GM06990 (cell line): ENCODE measurements at places on chromosomes 6 and 20.

DNA sequence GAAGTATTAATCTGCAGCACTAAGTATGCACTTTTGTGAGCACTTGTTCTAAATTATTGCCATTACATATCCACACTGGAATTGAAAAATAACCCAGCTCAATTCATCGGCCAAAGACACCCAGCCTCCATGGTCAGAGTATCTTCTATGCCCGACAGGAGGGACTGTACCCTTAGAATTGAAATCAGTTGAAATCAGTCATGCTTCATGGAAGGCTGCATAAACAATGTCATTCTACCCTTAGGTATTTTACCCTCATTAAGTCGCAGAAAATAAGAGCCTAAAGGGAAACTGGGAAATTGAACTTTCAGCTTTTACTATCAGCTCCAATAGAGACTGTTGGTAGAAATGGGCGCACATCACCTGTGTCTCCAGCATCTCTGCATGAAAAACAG lies 2.9 kb upstream of the RAMACL start:
- DNase-seq, result no peak

GRCh38 chr20:25041813-25042530 lies 16.0 kb downstream of the ACSS1 start:
- no peak for DNase-seq

DNA sequence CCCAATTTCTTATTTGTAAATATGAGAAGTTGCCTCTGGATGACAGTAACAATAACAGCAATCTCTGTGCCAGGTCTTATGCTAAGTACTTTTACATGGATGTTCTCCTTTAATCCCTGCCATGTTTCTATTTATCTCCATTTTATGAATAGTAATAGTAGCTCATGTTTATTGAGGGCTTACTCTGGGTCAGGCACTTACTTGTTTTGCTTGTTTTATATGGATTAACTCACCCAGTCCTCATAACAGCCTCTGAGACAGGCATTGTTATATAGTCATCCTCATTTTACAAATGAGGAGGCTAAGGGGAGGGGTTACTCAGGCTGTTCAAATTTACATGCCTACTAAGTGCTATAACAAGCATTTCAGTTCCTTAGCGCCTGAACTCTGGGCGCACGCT lies 64.3 kb downstream of the ARID1B start:
- no peak for DNase-seq

- no peak for DNase-seq
These were observed 140.3 kb downstream of the SYNDIG1 start for GRCh38 chr20:24609757-24610156.

DNA sequence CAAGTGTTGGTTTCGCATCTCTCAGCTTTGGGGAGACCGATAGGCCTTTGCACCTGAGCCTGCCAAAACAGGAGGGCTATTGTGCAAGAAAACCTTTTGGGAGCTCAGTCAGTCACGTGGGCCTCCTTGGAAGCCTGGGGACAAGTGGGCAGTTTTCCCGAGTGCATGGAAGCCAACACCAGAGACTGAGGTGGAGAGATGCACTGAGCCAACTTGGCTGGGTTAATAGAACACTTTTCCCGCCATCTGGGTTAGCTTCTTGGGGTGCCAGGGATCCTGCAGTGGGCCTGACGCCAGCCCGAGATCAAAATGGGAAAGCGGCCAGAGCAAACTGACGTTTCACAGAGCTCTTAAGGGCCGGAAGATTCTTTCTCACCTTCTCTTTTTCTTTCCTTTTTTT lies 2.8 kb upstream of the OOEP start:
- DNase-seq, result no peak

DNA sequence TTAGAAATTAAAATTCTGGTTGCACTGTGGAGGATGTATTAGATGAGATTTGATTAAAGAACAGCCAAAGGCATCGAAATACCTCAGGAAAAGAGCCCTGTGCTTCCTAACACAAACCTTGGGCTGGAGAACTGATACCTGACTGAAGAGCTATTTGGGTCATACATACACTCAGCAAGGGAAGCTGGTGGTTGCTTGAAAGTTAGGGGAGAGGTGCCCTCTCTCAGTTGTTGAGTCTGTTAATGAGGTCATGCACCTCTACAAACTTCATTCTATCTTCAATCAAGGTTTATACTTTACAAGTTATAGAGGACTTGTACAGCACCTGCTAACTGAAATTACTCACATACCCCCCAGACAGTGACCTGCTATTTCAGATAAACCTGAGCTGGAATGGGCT lies 25.5 kb downstream of the FAM184A start:
- DNase-seq, result no peak

DNA sequence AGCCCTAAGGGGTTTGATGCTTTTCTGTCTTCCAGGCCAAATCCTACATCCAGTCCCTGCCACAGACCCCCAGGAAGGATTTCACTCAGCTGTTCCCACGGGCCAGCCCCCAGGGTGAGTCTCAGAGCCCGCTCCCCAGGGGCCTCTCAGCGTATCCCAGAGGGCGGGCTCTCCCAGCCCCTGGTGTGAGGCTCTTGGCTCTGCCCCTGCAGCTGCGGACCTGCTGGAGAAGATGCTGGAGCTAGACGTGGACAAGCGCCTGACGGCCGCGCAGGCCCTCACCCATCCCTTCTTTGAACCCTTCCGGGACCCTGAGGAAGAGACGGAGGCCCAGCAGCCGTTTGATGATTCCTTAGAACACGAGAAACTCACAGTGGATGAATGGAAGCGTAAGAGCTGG lies 8.4 kb downstream of the MAPK13 start:
- no peak for DNase-seq

GRCh38 chr6:160792708-160793107 lies 90.7 kb downstream of the PLG start:
- no peak for DNase-seq

- no peak for DNase-seq
These were observed 76.3 kb downstream of the PLCB4 start for GRCh38 chr20:9145142-9145541.

DNA sequence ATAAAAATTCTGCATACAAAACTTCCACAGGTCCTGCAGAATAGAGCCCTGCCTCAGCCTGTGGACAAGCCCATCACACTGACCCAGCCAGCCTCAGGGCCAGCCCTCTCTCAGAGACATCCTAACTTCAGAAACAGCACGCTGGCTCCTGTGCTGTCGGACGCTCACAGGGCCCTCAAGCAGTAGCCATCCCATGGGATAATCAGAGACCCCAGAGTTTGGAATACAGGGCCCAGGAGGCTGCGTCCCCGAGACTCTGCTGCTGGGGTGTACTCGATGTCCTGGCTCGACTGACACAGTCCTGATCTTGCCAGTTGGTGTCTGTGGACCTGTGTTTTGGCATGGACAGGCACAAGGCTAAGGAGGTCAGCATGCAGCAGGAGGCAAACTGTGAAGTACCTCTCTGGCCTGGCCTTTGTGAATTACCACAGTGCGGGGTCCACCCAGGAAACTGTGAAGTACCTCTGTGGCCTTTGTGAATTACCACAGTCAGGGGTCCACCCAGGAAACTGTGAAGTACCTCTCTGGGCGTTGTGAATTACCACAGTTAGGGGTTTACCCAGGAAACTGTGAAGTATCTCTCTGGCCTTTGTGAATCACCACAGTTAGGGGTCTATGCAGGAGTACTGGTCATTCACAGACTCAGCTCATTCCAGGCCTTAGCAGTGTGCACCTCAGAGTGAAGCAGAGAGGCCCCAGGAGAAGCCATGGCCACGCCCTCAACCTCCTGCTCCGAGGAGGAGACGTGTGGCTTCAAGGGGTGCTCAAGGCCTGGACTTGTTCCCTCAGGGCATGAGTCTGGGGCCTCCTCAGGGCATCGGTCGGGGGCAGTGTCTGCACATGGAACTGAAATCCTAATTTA lies 212.4 kb downstream of the SYNDIG1 start:
- no peak for DNase-seq

DNA sequence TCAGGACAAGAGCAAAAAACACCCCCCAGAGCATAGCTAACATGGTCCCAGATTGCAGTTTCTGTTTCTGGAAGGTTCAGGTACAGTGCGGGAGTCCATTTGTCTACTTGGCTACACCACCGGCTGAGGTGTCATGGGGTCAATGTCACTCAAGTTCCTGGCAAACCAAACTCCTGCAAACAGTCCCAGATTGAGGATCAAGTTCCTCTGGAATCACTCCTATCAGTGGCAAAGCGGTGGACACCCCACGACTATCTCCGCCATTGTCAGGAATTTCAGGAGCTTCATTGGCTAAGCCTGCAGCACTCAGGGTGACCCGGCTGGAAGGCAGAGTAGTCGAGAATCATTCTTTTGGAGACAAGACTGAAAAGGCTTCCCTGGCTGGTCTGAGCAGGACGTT lies 41.8 kb downstream of the SLC22A1 start:
- no peak for DNase-seq

DNA sequence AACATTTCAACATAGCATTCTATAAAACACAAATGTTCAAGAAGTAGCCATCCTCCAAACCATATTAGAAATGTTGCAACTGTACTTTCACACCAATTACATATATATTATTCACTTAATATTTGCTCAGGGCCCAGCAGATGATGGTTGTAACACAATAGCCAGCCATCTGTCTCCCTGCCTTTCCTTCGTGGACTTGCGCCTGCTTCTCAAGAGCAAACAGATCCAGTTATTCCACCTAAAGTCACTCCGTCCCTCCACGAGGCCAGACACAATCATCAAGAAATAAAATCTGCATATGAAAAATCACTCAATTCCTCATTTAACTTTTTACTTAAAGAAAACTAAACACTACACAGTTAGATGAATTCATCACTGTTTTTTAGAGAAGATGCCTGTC lies 160.4 kb downstream of the RALGAPA2 start:
- no peak for DNase-seq

- DNase-seq, result no peak
These were observed 3.5 kb upstream of the TRAF3IP2 start for GRCh38 chr6:111609028-111609820.

- peak; percentile 41 for DNase-seq
These were observed 7.2 kb downstream of the HLA-DMB start for GRCh38 chr6:32933661-32934085.

- DNase-seq, result no peak
These were observed 2.6 kb downstream of the PTK7 start for GRCh38 chr6:43078691-43079090.

DNA sequence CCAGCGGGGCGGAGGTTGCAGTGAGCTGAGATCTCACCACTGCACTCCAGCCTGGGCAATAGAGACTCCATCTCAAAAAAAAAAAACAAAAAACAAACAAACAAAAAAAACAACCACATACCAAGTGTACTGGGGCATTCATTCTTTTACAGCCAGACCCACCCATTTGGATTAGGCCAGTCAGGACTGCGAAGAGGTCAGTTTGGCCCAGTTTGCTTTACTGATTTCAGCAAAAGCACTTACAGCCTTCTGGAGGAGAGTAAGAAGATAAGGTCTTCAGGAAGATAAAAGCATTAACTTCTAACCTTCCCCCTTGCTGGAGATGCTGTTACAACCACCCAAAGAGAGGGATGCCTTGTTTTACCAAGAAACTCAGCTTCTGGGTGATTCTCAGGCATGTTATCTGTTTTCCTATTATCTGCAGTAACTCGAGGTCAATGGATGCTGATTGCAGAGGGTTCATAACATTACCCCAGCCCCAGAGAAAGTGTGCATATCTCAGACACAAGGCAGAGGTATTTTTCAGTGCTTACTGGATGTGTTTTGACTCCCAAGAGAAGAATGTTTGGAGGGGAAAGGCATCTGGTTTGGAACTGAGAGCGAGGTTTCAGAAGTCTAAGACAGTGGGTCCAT lies 118.9 kb downstream of the RIN2 start:
- no peak for DNase-seq

DNA sequence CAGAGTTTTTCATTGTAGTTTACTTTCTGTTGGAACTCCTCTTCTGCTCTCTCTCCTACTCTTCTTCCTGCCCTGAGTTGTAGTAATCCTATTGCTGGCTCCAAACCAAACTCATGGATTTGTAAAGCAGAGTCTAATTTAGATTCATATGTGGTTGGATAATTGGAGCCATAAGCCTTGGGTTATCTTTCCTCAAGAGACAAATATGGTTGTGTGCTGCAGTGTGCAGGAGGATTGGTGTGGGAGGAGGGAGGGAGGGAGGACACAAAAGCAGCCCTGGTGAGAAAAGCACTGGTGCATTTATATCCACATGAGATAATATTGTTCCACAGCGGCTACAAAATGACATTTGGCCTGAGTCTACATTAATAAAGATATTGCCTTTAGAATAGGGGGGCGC lies 4.2 kb downstream of the HLA-G start:
- no peak for DNase-seq

DNA sequence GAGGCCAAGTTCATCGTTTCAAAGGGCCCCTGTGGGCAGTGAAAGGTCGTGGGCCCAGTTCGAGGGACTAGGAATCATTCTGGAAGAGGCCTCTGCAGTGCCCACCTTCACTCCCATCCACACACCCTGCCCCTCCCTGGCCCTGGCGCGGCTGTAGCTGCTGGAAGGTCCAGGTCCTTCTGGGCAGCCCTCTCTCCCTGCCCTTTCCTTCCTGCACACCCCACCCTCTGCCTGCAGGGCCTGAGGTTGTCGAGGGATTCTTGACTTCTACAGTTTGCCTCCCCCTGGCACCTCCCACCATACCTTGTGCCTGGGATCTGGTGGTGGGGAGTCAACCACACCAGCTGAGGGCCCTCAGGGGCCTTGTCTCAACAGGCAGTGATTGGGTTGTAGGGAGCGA lies 4.5 kb upstream of the MYT1 start:
- no peak for DNase-seq

- DNase-seq, result no peak
These were observed 26.5 kb downstream of the ERMARD start for GRCh38 chr6:169777896-169778295.

- peak; percentile 59 for DNase-seq
These were observed 963 bp downstream of the DDRGK1 start for GRCh38 chr20:3203315-3204123.

- DNase-seq, result no peak
These were observed 621 bp downstream of the GPR63 start for GRCh38 chr6:96836631-96837080.

DNA sequence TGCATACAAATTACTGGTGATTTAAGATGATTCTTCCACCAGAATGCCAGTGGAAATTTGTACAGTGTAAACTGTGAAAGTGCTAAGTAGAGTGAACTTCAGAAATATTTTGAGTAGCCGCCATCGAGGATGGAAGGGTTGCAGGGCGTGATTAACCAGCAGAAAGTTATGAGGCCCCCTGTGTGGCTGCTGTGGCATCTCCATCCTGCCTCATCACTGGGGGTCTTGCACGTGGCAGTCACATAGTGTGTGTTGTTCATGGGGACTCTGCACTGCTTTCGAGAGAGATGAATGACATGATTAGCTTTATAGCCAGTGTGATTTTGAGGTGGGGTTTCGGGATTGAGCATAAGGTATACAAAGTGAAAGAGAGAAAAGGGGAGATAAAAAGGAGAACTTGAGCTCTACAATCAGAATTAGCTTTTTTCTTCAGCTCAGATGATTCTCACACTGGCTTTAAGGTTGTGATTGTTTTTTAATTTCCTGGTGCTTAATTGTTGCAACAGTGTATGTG lies 26.4 kb downstream of the KCTD20 start:
- DNase-seq, result no peak

- DNase-seq, result no peak
These were observed 18.9 kb downstream of the MLIP start for GRCh38 chr6:54130179-54130578.

- DNase-seq, result no peak
These were observed 15.5 kb upstream of the KIF25 start for GRCh38 chr6:167981916-167982462.

- DNase-seq, result no peak
These were observed 60.0 kb upstream of the KIF13A start for GRCh38 chr6:18047406-18047805.
